ENCODE measurements at places on chromosomes 2 and 18. TPM values are rescaled to one million over a fixed set of nuclear protein-coding genes. Genes with fewer than 3 reads are reported as not detected.

The TANC1 gene
- polyA plus RNA-seq, result 10.1 TPM

The DSC3 gene
- polyA plus RNA-seq, result 0.73 TPM

The CFAP65 gene
- 0.04 TPM for polyA plus RNA-seq

The SCN3A gene
- polyA plus RNA-seq, result 0.21 TPM

The DNMT3A gene
- polyA plus RNA-seq, result 8.3 TPM

The GKN2 gene
- 29.8 TPM for polyA plus RNA-seq

The CENPA gene
- 0.18 TPM for polyA plus RNA-seq

Measured in adipose tissue (tissue), 3 donors.